GM13976 (cell line): ENCODE measurements at places on chromosomes 1 and 21.
A peak's percentile ranks its signal among the peaks of the same experiment; 100 is the strongest.

DNA sequence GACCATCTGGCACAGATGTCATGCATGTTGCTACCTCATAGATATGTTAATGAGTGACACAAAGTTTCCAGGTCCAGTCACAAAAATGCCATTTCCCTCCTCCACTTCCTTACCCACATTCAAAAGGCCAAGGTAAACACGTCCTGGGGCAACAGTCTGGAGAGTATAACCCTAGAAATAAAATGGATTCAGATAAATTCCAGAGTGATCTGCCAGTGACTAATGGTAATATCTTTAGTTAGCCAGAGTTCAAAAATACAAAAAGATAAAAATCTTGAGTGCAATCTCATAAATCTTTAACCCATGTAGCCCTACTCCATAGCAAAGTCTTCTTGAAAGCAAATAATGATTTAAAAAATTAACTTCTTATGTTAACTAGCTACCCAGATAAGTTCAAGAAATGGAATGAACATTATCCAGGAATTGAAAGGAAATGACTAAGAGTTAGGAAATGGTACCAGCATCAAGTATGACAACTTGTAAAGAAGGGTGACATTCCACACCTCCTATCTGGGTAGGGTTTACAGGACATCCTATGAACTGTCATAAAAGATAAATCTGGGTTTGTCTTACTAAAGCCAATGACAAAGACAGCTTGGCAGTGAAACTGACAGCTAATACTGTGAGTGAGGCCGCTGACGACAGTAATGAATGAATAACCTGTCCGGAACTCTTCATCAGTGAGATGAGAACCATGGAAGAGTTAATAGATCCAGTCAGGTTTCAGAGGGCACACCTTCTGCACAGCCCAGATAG lies 18.1 kb downstream of the RGS2 start:
- DNase-seq: no peak

DNA sequence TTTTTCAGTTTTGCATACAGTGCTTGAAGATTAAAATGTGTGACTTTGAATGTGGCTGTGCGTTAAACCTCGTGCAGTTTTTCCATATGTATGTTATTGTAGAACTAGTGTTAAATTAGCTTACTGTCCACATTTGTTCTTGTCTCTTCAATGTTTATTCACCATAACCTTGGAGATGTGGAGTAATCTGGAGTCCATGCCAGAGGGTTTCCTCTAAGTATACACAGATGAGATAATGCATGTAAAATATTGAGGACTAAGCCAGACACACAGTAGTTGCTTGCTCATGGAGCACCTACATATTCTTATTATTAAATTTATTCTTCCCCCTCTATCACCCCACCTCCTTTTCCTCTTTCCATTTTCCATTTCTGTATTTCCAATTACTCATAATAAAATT lies 7.7 kb upstream of the GIPC2 start:
- no peak for DNase-seq

- DNase-seq: peak; percentile 69
Measured at GRCh38 chr1:228378090-228378872, 28.4 kb downstream of the TRIM11 start.

DNA sequence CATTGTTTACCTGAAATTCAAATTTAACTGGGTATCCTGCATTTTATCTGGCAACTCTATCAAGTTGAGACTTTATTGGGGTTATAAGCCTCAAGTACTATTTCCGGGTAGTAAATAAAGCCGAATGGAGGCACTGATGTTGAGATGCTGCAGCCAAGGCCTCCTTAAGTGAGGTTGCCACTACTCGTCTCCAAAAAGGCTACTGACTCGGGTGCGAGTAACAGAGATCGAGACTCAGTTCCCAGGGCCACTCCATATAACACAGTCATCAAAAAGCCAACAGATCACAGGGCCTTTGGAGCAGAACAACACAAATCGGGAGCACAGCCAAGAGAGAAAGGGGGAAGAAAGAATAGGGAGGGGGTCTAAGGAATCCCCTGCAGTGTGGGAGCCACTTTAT lies 524 bp downstream of the COPA start:
- no peak for DNase-seq

- DNase-seq: no peak
Measured at GRCh38 chr1:243487649-243488227, 231.9 kb downstream of the SDCCAG8 start.

- no peak for DNase-seq
Measured at GRCh38 chr1:238624776-238625175, 734.1 kb upstream of the ZP4 start.

- no peak for DNase-seq
Measured at GRCh38 chr1:157700732-157701131, at the start of gene FCRL3. TSS of gene FCRL3 (minus strand) at chr1:157700769. CDS start at chr1:157700489, 280 bp downstream.

- no peak for DNase-seq
Measured at GRCh38 chr1:9890224-9890731, 19.8 kb downstream of the CTNNBIP1 start.

DNA sequence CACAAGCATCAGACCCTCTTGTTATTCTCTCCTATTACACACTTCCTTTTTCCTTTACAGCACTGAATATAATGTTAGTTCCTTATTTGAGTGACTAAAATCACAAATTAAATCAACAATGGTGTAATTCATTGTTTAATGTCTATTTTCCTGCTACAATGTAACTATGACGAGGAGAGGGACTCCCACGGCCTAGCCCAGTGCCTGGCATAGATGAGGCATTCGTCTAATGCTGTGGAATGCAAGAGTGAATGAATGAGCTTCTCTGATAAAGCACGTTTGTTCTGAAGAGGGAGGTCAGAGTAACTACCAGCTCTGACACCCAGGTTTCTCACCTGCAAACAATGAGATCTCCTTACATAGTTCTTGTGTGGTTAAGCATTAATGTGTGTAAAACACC lies 479.4 kb downstream of the OMA1 start:
- no peak for DNase-seq

DNA sequence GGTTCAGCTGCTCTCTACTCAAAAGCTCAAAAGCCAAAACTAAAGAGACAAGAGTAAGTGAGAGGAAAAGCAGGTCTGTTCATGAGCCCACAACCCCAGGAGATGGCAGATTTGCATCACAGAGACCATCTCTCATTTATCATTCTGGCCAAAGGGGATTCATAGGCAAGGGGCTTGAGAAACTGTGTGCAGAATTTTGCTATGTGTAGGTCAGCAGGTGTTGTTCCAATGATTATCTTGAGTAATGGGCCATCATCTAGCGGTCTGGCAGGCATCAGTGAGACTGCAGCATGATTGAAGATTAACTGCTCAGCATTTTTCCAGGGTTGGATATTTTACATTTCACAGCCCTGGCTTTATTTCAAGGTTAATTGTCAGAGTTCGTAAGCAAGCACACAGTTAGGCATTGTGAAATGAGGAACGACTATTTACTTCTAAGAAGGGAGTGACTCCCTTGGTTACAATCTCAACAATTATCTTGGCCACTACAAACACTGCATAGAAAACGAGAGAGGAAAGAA lies 1204.6 kb upstream of the TMPRSS15 start:
- no peak for DNase-seq

GRCh38 chr1:232045139-232045994 lies 418.8 kb downstream of the DISC1 start:
- no peak for DNase-seq

DNA sequence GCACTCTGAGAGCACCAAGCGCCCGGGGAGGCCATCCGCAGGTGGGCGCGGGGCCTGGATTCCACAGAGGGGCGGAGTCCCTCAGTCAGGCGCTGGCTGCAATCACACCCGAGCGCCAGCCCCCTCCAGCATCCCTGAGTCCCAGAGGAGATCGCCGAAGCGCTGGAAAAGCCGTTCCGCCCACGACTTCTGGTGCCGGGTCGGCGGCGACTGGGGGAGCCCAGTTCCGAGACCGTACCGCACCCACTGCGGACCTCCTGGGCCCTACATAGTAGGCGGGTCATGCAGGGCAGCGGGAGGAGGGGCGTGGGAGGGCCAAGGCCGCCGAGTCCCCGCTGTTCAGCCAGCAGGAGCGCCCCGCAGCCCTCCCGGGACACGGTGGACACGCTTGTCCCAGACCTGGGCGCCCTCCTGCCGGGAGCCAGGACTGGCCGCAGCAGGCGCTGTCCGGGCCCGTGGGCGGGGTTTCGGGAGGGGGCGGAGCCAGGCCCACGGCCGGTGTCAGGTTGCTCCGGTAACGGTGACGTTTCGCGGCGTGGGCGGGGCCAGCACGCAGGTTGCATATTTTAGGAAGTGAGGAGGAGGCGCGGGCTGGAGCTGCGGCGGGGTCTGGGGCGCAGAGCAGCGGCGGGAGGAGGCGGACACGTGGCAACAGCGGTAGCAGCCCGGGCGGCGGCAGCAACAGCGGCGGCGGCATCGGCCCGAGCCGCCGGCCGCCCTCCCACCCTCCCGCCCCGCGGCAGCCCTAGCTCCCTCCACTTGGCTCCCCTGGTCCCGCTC lies at the start of gene ATP1A1:
Gene ATP1A1 (plus strand): TSS at position 594 of the 780 bp plus-strand sequence. CDS start 268 bp downstream, outside the sequence.
- DNase-seq: peak; percentile 98

DNA sequence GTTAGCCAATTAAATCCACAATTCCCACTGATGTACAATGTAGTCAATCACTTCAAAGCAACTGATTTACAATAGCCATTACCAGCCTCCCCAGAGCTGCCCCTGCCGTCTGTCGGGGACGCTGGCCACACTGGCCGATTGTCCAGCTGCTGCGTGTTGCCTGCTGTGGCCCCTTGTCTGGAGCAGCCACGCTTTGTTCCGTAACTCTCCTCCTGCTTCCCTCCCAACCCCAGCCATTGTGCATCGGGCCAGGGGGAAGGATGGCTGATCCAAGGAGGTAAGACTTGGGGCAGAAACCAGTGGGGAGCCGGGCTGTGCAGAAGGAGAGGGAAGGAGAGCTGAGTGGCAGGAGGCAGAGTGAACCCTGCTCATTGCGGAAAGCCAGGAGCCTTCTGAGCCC lies 83.6 kb upstream of the LYST start:
- no peak for DNase-seq

DNA sequence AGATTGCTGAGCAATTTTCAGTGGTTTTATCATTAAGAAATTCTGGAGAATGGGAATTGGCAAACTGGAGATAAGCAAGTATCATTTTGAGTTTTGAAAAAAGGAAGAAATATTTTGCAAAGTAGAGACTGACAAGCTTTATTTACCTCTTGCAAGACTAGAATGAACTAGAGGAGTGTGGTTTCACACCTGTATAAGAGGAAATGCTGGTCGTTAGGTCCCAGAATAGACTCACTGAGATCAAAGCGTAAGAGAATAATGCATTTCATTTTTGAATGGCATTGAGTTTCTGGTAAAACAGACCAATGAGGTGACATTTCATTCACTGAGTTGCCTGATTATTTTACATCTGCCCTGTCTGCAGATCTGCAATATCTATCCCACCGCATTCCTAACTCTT lies 308.1 kb downstream of the ADGRL2 start:
- DNase-seq: peak; percentile 22

DNA sequence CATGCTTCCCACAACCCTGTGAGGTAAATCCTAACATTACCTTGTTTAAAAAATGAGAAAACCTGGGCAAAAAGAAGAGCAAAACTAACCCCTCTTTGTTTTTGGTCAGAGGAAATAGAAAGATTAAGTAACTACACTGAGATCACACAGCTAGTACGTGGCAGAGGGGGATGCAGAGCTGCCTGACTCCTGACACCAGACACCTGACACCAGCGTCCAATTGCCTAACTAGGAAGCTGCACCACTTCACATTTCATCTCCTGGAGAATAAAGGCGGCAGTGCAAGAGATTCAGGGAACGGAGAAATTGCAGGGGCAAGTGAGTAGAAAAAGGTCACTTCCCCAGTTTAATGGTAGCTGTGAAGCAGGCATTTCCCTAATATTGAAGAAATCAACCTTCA lies 229.3 kb upstream of the PTBP2 start:
- no peak for DNase-seq

- no peak for DNase-seq
Measured at GRCh38 chr1:43705334-43705733, 2.0 kb upstream of the ST3GAL3 start.

- no peak for DNase-seq
Measured at GRCh38 chr1:40803447-40803846, 19.9 kb downstream of the KCNQ4 start.

- no peak for DNase-seq
Measured at GRCh38 chr1:92964316-92964715, 3.1 kb upstream of the DIPK1A start.

DNA sequence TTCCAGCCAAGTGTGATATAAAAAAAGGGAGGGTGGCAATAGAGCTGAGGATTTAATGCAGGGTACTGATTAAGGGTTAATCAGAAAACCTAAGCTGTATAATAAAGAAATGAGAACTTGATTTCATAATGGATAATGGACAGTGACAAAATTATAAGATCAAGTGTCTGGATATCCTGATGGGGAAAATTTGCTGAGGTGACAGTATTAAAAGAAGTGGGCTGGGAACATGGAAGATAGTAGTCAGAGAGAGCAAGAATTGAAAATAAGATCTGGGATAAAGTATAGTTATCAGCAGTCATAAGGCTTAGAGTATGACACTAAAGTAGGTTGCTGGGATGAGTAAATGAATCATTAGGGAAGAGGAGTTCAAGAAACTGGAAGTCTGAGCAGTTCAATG lies 627.3 kb upstream of the RGS18 start:
- DNase-seq: no peak

DNA sequence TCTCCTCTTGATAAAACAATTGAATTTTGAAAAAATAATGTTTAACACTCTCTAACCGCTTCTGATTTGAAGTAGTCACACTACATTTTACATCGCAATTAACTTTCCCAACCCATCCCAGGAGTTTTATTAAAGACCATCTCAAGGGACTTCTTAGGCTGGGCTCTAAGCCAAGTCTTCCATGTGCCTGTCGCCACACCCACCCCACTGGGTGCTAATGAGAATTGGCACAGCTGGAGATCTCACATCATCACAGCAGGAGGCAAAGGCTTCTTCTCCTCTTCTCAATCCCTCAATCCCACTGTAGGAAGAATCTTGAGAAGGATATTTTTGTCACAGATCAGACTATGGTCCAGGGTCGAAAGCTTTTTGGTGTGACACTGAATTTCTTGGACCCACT lies 328.9 kb downstream of the NUF2 start:
- no peak for DNase-seq

DNA sequence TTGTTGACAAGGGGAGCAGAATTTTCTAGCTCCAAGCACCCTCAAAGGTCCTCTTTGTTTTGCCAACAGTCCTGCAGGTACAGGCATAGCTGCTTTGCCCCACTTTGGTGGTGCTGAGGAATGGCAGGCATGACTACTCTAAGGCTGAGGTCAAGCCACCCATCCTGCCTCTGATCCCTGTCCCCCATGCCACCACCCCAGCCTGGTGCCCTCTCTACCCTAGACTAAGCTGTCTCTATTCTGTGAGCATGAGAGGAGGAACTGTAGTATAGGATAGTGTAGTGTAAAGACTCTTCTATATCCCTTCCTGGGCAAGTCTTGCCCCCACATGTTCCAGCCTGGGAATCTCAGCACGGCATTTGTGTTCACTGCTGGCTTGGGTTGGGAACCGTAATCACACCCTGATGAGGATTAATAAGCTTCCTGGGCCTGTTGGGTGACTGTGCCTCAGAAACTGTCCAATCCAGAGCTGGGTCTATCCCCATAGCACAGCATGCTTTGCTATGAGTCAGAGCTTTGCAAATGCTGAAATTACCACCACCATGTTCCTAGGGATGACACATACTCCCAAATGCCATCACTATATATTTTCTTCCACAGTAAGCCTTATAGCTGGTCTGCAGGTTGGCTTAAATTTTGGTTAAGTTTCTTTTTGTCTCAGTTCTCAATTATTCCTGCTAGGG lies 105.7 kb upstream of the PPP2R5A start:
- DNase-seq: no peak

- DNase-seq: peak; percentile 24
Measured at GRCh38 chr21:17784604-17785402, 34.4 kb downstream of the C21orf91 start.
